ENCODE measurements at places on chromosomes 3 and 15.

DNA sequence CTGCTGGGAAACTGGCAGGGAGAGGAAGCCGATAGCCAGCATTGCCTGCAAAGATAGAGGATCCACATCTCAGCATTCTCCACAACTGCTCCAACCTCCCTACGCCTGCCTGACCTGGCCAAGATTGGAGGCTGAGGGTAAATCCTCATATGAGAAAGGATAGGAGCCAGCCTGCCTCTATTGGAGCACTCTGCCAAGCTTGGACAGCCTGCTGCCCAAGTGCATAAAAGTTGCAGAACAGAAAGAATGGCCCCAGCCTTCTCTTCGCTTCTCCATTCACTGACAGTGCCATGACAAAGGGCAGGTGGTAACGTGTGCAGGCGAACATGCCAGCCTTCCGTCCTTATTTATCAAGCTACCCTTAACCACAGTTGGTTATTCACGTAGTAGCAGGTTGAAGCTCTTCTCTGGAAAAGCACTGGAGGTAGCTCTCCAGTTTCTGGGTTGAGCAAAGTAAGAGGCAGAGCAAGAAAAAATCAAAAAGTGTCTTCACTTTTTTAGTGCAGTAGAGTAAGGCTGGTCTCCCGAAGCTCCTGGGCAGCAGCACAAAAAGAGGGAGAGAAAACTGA, 4.3 kb downstream of the BMF start:
- no peak for DNase-seq

DNA sequence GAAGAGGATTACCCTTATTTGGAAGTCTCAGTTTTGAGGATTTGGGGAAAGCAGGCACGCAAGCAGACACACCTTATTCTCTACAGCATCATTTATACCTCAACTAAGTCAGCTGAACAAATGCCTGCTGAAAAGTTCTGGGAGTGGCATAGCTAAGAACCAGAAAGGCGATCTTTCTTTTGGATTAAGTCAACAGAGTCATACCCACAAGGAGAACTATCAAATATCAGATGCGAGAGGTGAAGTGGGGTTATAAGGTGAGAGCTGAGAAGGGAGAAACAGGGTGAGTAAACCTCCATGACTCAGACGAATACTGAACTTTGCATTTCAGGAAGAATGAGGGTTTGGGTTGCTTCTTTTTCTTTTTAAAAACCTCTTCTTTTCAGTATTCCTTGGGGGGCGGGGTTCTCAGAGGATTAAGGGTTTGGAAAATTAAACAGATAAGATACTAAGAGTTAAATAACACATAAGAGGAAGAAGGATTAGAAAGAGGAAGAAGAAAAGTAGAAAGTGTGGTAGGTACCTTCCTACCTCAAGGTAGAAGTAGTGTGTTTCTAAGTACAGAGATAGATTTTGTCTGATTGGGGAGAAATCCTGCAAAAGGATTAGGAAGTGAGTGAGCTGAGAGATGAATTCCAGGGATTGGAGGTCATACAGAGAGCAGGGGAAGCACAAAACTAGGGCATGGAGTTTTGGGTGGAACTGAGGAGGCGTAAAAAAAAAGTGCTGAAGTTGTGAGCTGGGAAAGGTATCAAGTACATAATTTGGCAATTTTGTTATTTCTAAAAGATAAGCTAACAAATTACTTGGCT, 41.3 kb upstream of the ICE2 start:
- DNase-seq, result no peak

GRCh38 chr15:70111203-70112073, 13.7 kb upstream of the TLE3 start:
- no peak for DNase-seq

DNA sequence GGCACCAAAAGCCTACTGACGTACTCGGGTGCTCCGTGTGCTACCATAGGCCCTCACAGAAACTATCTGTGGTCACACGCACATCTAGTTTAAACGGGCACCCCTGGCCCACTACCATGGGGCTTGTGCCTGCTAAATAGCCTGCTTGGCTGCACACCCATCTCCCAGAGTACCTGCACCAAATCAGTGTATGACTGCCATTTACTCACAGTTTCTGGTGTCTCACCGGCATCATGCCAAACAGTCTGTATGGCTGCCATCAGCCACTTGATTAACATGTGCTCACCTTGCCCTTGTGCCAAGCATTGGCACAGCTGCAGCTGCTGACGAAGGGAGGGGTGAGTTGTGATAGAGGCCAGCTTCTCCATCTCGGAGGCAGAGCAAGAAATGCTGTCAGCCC, 232.7 kb downstream of the IGSF11 start:
- no peak for DNase-seq

DNA sequence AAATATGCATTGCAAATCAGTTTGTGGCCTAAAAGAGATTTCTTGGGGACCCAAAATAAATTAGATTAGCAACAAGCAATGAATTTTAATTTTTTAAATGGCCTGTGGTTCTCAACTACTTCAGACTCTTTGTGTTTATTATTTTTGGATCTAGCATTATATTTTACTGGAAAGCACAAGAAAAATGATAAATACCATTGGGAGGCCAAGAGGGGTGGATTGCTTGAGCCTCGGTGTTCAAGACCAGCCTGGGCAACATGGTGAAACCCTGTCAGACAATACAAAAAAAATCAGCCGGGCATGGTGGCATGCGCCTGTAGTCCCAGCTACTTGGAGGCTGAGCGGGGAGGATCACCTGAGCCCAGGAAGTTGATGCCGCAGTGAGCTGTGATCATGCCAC, 13.6 kb downstream of the LACTB start:
- no peak for DNase-seq

GRCh38 chr15:62999178-62999577, 43.4 kb upstream of the TPM1 start:
- no peak for DNase-seq

GRCh38 chr3:7543294-7543880, 682.5 kb downstream of the GRM7 start:
- no peak for DNase-seq

DNA sequence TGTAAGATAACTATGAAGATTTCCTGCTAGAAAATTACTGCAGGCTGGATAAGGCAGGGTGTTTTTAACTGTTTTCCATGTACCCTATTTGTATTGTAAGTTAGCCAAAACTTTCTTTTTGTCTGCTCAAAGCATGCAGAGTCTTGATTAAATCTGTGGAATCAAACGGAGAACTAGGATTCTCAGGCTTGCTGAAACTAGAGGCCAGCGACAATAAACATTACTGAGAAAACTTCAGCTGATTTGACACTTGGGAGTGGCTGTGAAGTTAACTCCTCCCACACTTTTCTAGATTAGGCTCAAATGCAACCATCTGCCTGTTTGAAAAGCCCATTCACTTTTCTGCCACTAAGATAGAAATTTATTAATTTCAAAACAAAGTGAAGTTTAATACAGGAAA, 153.2 kb upstream of the FRMD4B start:
- no peak for DNase-seq

GRCh38 chr3:112362221-112362620, 29.3 kb downstream of the CD200 start:
- DNase-seq, result no peak

GRCh38 chr3:34219556-34219955, 421.1 kb downstream of the PDCD6IP start:
- no peak for DNase-seq

DNA sequence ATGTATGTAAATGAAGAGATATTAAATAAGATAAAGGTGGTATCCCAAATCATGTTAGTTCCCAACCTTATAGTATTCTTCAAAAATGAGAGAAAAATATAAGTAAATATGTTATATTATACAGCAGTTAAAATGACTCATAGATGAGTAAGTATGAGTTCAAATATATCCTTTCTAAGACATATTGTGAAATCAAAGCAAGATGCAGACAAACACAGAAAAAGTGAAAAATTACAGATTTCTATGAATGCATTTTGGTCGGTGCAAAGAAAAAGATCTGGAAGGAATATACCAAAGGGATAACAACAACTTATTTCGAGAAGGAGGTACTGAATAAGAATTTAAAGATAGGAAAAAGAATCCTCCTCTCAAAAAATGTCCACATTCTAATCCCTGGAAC, 181.2 kb upstream of the TTC14 start:
- DNase-seq, result no peak

DNA sequence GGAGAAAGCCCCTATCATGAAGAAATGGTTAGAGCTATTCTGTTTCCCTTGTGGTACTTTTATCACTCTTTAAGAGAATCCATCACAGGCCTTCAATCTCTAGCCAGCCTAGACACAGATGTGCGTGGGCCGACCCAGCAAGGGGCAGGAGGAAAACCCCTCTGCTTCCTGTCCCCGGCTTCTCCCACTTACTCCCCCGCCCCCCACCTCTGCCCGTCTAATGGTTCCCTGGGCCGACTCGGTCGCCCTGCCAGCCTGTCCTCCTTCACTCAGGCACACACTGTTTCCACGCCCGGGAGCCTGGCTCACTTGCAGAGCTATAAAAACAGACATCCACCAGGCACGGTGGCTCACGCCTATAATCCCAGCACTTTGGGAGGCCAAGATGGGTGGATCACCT, 58.3 kb upstream of the TFRC start:
- DNase-seq, result no peak

DNA sequence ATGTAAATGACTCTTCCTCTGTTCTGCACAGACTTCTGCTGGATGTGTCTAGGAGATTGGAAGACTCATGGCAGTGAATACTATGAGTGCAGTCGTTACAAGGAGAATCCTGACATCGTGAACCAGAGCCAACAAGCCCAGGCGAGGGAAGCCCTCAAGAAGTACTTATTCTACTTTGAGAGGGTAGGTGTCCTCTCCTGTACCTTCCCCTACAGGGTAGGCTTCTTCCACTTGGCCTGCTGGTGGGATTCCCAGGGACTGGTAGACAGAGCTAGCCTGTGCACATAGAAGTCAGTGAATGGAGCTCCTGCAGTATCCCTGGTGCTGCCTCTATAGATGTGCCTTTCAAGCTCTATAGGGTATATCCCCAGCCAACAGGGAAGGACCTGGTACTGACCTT, 10.6 kb upstream of the P4HTM start:
- no peak for DNase-seq

GRCh38 chr3:178498871-178499270, 37.4 kb upstream of the KCNMB2 start:
- no peak for DNase-seq

GRCh38 chr3:142844339-142844977, 44.4 kb downstream of the PCOLCE2 start:
- DNase-seq, result no peak

GRCh38 chr3:53939086-53939582, 47.5 kb upstream of the SELENOK start:
- DNase-seq, result no peak

- peak; percentile 32 for DNase-seq
Observed at GRCh38 chr3:25448750-25449692, 21.0 kb downstream of the RARB start.

- no peak for DNase-seq
Observed at GRCh38 chr15:66452971-66453580, 44.5 kb downstream of the SNAPC5 start.

DNA sequence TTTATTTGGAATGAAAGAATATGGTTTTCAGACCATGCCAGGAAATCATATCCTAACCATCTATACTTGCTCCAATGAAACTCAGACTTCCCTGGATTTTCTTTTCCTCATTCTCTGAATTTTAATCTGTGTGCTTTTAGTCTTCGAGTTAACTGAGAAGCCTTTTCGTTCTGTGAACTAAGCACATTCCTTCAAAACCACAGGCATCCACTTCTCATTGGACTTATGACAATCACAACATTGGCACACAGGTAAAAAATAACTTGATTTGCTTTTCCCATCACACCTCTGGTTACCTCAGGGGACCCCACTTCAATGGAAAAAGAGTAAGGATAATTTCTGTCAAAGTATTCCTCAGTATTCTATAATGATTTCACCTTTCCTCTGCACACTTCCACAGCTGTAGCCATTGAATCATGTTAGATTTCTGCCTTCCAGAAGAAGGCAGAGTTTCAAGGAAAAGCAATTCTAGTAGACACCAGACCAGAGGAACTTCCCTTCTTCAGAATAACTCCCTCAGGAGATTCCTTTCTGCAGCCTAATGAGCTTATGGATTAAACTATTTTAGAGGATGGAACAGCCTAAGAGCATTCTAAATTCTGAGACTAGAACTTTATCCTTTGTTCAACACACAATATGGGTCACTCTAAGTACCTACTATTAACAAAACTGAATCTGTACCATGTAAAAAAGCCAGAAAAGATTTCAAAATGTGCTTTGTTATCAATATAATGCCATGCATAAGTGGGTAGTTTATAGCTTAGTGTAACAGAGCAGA, 15.9 kb downstream of the COMMD2 start:
- no peak for DNase-seq

- no peak for DNase-seq
Observed at GRCh38 chr3:37953707-37954394, 36.7 kb upstream of the VILL start.

DNA sequence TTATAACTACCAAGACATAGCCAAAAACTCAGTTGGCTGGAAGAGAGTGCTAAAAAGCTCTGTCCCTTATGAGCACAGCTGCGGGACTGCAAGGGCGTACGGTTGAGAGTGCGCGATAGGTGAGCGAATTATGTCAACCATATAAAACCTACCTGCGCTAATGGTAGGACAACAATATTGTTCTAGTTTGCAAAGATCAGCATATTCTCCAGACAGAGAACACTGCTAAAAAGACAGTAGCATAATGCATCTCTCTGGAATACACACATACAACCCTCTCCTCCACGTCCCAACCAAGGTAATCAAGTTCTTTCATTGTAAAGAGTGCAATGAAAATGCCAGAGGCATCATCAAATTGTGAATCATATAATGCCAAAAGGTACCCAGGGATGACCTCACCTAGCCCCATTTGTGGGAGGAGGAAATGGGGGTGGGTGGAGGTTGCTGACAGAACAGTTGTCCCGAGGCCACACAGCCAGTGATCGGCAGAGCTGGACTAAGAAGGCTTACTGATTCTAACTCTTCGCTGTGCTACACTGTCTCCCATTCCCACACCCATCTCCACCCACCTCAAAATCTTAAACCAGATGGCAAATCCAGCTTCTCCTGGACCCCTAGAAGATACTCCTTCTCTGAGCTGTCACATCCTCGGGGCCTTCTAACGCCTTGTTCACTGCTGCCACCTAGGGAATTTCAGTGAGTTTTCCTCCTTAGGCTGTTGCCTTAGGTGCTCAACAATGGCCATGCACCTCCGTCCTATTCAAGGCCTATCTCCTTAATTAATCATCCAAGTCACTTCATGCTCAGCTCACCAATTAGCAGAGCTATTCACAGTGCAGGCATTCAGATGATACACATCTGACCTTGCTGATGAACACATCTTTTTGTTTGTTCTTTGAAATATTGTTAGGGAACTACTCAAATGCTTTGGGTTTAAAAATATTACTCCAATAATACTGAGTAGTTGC, 60.7 kb downstream of the RPL22L1 start:
- DNase-seq, result no peak
